Ureter (tissue), 1 donor: ENCODE measurements at places on chromosomes 6 and 20. TPM values are rescaled to one million over a fixed set of nuclear protein-coding genes. Genes with fewer than 3 reads are reported as not detected.

- DNase-seq: no peak
These were observed 517.5 kb downstream of the TBC1D32 start for GRCh38 chr6:120816794-120817193.

- DNase-seq: peak; percentile 59
These were observed 16.8 kb upstream of the ARFGEF2 start for GRCh38 chr20:48904566-48905296.

DNA sequence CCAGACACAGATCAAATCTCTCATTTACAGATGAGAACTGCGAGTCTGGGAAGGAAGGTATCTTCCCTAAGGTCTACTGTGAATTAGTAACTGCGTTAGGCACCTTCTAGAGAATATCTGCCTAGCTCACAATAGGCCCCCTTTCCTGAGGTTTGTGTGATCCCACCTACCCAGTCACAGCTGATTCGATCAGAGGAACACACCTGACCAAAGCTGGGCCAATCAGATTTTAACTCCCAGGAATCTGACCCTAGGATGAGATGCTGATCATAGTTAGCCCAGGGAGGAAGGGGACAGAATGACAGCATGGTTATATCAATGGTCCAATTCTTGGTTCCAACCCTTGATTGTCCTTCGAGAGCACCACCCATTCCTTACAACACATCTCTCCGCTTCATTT is 7.4 kb upstream of the CCDC167 start:
- DNase-seq: no peak

DNA sequence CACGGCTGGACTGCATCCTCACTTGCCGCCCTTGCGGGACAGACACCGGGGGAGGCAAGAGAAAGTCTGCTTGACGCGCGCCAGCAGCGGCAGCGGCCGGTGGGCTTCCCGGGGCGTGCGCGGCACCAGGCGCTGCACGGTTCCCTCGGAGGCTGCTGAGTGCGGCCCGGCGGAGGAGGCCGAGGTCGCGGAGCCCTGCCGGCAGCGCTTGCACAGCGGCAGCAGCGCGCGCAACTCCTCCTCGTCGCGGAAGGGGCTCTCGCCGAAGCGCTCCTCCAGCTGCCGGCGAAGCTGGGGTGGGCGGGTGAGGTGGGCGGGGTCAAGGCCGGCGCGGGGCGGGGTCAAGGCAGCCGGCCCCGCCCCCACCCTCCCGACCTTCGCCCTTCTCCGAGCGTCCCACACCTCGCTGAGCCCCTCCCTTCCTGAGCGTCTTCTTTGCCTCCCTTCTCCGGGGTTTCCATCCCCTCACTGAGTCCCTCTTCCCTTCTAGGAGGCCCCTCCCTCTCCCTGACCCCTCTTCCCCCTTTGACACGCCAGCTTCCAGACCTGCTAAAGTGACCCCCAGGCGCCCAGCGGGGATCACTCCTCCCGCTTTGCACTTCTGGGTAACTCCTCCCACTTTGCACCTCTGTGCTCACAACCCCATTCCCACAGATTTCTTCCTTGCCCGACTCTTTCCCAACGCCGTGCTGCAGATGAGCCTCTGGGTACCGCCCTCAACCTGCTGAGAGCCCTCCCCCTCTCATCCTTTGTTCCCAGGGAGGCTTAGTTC is 8.8 kb downstream of the DUSP15 start:
- no peak for DNase-seq

DNA sequence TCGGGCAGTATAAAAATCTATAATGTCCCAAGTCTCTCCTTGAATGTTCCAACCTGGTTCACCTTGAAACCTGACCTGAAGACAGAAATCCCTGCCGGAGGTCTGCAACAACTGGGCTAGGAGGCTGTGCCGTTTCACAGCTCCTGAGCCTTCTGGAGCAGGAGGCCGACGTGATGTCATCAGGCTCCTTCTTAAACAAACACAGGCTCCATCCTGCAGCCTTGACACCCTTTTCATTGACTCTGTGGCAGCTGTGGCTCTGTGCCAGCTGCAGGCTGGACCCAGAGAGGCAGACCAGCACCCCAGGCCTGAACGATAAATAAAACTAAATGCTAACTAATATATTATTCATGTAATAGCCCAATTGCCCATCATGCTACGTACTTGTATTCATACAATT is 483.9 kb downstream of the CD83 start:
- no peak for DNase-seq

DNA sequence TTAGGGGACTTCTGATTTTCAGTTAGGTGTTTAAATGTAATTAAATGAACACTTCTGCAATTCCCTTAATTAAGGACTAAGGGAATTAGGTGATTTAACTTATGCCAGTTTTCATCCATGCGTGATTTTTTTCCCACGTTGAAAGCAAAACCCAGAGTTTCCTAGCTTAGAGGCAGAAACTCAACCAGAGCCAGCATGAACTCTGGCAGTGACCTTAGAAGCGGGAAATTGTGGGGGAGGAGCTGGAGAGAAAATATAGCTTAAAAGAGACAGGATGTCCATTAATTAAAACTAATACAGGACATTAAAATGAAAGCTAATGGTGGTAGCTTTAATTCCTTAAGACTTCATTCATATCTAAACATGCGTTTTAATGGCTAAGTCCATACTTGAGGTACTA is 41.6 kb downstream of the IYD start:
- no peak for DNase-seq

GRCh38 chr20:10696650-10697049 is 22.9 kb upstream of the JAG1 start:
- DNase-seq: no peak

Gene KIFC1
- total RNA-seq: 1.0 TPM

- DNase-seq: no peak
These were observed 2.4 kb downstream of the PREP start for GRCh38 chr6:105400501-105400900.
